ENCODE measurements at places on chromosomes 1 and 21. TPM values are rescaled to one million over a fixed set of nuclear protein-coding genes. Genes with fewer than 3 reads are reported as not detected.

Gene TGFB2
- total RNA-seq, result 19.8 TPM

DNA sequence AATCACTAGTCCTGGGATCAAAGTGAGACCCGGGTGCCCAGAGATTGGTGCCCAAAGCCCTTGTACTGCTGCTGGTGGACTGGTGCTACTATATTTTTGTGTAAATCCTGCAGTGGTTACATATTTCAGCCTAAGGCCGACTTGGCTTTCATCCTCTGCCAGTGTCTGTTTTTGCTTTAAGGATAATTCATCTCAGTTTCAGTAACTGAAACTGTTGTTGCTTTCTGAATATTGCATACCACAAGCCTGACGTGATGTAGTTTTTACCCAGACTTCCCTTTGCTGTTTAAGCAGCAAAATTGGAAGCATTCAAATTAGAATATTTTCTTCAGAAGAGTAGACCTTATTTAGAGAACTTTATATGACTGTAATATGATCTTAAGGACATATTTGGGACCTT, 341.8 kb downstream of the RYR2 start:
- DNase-seq, result no peak

DNA sequence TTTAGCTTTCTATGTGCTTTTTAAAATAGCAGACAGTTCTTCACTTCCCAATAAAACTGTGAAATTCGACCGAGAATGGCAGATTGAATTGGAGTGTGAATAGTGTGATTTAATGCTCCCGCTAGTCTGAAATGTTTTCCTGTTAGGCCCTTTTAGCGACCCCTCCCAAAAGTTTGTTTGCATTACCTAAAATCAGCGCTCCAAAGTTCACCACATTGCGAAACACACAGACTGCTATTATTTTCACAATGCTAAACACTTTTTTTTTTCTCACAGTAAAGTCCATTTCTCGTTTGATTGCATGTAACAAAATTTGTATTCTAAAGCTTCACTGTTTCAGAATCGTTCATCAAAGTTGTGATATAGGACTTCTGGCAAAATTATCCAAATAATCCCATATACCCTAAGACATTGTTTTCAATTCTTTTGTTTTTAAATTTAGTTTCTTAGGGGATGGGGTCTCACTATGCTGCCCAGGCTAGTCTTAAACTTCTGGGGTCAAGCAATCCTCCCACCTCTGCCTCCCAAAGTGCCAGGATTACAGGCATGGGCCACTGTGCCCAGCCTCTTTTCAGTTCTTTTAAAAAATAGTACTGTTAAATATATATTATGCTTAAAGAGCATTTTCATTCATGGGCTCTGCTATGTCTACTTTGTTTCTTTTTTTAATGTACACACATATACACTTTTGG, 76.5 kb upstream of the USH2A start:
- DNase-seq, result no peak

DNA sequence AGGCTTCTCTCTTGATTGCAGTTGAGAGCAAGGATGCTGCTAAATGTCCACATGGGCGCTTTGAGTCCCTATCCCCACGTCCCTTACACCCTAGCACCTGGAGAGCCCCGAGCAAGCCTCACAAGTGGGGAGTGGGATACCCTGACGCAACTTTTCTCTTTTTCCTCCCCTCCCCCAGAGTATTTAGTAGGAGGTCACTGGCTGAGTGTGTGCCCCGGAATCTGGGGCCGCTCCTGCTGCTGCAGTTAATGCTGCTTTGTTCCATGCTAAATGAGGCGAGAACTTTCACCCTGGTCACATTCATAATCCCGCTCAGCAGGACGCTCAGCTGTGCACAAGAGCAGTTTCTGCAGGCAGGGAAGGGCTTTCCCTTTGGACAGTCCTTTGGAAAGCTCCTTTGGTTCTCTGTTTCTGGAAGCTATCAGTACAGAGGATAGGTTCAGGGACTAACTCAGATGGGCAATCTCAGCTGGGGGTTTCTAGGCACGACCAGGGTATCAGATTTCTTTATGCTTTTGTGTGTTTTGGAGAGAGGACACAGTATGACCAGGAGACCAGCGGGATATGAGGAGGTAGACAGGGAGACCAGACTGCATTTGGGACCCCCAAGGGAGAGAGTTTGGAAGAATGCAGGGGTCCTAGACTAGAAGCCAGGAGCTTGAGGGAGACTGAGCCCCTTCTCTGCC, 75.9 kb downstream of the NOS1AP start:
- no peak for DNase-seq

DNA sequence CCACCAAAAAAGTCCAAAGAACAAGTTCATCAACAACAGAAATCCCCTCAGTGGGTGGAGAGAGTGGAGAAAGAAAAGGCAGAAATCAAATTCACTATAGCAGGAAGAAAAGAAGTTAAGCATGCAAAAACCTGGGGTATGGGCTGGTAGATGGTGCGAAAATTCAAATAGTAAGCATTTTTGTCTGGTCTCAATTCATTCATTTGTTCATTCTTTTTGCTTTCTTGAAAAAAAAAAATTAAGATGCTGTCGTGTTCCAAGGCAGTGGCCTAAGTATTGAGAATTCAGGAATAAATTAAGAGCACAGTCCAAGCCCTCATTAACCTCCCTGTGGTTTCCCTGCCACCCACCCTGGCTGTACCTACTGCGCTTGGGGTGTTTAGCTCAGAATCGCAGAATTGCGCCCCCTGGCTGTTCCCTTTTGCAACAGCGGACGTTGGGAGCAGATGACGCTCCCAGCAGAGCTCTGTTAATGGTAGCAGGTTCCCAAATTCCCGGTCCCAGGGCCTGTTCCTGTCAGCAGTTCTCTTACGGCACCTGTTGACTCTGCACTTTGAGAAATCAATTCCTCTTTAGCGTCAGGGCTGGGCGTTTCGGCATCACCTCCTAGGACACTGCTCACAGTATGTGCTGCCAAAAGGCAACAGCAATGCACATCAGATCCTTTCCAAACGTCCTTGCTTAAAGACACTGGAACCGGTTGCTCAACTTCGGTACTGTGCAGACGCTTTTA, 34.0 kb upstream of the SSX2IP start:
- DNase-seq, result no peak

DNA sequence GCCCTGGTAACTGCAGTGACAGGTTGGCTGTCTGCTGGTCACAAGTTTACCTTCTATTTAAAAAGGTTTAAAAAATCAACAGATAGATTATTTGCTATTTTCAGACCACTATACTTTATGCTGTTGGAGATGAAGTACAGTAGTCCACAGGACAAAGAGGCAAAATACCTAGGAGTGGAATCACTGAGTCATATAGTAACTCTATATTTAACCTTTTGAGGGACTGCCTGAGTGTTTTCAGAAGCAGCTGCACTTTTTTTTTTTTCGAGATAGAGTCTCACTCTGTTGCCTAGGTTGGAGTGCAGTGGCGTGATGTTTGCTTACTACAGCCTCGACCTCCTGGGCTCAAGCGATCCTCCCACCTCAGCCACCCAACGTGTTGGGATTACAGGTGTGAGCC, 11.7 kb downstream of the CNIH4 start:
- no peak for DNase-seq

- DNase-seq, result peak; percentile 70
Observed at GRCh38 chr1:34164771-34165391, at the start of gene CSMD2. Gene CSMD2 (minus strand): TSS chr1:34165230. CDS start chr1:34165097, 133 bp downstream.

- no peak for DNase-seq
Observed at GRCh38 chr1:205315008-205315618, 6.4 kb downstream of the NUAK2 start.

DNA sequence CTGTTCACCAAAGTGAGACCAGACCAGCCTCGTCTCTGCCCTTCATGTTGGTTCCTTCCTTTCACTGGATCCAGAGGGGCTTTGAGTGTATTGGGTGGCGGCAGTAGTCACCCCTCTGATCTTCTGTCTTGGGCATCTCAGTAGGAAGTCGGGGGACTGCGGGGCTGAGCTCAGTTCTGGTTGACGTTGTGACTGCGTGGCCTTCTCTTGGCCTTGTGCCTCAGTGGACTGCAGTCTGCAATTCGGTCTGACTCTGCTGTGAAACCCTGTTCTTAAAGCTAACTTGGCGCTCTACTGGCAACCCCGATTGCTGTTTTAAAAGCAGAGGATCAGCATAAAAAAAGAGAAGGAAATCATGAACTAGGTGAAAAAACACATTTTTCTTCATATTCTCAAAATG, 56.7 kb downstream of the SLC37A1 start:
- no peak for DNase-seq

DNA sequence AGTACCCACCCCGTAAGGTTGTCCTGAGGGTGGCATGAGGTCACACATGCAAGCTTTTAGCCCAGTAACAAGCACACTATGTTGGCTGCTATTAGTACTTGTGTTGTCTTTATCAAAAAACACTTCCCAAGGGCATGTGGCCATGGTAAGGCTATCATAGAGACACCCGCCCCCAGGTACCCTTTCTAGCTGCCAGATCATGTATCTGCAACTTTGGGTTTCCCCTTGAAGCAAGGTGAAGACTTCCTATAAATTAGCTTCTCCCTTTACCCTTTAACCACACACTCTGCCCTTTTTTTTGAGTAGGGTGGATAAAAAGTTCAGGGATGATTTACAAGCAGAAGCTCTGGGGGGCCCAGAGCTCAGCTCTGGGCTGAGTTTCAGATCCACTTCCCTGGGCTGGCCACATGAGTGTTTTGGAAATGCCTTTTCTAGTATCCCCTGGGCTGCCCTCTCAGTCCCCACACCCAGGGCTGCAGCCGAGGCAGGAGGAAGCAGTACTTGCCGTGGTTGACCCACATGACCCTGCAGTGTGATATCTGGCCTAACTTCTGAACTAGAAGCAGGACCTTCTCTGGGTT, 2.0 kb downstream of the ZDHHC18 start:
- DNase-seq, result peak; percentile 74

DNA sequence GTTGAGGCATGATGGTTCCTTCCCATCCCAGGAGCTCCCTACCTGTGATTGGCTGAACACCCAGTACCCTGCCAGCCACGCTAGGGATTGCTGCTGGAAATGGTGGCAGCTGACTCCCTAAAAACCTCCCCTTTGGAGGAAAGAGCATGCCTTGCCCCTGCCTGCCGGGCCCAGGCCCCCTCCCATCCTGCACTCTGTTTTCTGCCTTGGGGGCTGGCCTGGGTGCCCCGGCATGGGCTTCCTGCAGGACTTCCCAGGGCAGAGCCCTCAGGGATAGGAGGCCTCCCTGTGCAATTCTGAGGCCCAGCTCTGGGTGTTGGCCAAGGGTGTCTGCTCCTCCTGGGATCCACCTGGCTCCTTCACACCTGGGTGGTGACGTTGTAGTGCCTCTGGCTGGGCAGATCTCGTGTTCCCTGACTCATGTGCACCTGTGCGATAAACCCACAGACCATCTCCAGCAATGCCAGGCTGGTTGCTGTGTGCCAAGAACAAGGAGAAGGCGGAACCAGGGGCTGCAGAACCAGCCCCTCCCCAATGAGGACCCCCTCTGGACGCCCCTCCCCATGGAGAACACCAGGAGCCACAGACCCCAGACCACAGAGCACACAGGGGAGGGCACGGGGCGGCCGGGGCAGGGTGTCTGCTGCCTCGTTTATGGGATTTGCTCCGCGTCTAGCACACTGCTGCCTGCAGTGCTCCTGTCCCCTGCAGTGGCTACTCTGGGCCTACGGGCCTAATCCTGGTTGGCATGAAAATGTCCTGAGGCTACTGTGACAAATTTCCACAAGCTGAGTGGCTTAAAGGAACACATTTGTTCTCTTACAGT, 13.6 kb downstream of the CSTB start:
- DNase-seq, result no peak

All from upper lobe of right lung (tissue), 1 donor.